ENCODE measurements at places on chromosomes 6 and 20. TPM values are rescaled to one million over a fixed set of nuclear protein-coding genes. Genes with fewer than 3 reads are reported as not detected.

- DNase-seq: no peak
Measured at GRCh38 chr6:138146544-138146943, 15.2 kb upstream of the ARFGEF3 start.

GRCh38 chr6:107639511-107639910 lies 149.6 kb downstream of the SOBP start:
- no peak for DNase-seq

DNA sequence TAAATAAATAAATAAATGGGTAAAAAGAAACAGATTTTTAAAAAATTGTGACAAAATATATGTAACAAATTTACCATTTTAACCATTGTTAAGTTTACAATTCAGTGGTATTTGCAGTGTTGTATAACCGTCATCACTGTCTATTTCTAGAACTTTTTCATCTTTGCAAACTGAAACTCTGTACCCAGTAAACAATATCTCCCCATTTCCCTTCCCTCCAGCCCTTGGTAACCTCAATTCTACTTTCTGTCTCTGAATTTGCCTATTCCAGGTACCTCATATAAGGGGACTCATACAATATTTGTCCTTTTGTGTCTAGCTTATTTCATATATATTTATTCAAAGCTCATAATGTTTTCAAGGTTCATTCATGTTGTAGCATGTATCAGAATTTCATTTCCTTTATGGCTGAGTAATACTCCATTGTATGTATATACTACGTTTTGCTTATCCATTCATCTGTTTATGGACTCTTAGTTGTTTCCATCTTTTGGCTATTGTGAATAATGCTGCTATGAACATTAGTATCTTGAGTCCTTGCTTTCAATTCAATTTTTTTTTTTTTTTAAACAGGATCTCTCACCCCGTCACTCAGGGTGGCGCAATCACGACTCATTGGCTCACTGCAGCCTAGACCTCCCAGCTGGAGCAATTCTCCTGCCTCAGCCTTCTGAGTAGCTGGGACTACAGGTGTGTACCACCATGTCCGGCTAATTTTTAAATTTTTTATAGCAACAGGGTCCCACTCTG lies 8.9 kb downstream of the MANBAL start:
- peak; percentile 72 for DNase-seq

GRCh38 chr6:107642861-107643328 lies 153.0 kb downstream of the SOBP start:
- no peak for DNase-seq

DNA sequence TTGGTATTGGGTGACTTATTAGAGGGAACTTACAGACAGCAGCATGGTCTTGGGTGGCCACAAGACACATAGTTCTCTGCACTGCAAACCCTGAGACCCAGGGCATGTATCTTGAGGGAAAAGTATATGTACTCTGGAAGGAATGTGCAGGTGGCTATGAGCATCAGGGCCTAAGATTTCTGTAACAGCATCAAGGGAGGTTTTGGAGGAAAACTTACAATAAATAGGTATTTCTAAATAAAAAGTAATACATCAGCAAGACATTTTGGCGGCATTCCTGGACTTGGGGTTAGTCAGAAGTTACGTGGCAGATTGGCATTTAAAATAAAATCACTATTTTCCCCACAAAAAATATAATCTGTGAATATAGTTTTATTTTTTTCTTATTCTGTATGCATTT lies 8.0 kb upstream of the STX7 start:
- no peak for DNase-seq

GRCh38 chr6:166589337-166589731 lies 2.9 kb upstream of the RAMACL start:
- DNase-seq: no peak

BPIFB2 gene
- not detected for total RNA-seq

GRCh38 chr20:50367104-50367674 lies 143.0 kb upstream of the PTPN1 start:
- peak; percentile 88 for DNase-seq

DNA sequence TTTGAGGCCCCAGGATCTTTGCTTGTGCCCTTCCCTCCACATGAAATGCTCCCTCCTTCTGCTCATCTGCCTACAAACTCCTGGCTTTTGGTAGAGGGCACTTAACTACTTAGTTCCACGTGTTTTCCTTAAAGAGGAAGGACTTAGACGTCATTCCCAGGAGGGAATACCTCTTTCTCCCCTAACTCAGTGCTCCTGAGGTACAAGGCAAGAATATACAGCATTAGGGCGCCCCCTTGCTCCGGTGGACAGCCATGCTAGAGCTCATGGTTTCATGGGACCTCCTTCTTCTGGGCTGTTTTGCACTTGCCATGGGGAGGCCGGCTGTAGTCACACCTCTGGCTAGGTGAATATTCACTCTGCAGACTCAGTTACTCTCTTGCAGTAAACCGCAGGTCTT lies 93.8 kb upstream of the LY86 start:
- peak; percentile 3 for DNase-seq

DNA sequence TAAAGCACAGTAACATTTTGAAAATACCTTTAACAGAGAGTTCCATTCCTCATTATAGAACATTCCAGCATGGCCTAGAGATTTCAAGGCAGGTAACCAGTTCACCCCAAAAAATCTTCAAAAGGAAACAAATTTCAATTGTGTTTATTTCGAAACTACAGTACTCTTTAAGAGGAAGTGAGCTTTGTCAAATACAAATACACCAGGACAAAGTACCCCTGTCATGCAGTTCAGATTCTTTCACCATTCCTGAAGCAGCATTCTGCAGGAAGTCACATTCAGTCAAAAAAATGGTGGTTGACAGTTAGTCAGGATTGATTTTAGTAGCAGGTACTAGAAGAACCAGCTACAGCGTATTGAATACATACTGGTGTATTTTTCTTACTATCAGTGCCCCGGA lies 89.6 kb upstream of the RIN2 start:
- DNase-seq: no peak

PTPRT gene
- not detected for total RNA-seq

TUBB2B gene
- total RNA-seq: 5.2 TPM

- peak; percentile 7 for DNase-seq
Measured at GRCh38 chr20:56634735-56635385, 5.8 kb downstream of the TFAP2C start.

DNA sequence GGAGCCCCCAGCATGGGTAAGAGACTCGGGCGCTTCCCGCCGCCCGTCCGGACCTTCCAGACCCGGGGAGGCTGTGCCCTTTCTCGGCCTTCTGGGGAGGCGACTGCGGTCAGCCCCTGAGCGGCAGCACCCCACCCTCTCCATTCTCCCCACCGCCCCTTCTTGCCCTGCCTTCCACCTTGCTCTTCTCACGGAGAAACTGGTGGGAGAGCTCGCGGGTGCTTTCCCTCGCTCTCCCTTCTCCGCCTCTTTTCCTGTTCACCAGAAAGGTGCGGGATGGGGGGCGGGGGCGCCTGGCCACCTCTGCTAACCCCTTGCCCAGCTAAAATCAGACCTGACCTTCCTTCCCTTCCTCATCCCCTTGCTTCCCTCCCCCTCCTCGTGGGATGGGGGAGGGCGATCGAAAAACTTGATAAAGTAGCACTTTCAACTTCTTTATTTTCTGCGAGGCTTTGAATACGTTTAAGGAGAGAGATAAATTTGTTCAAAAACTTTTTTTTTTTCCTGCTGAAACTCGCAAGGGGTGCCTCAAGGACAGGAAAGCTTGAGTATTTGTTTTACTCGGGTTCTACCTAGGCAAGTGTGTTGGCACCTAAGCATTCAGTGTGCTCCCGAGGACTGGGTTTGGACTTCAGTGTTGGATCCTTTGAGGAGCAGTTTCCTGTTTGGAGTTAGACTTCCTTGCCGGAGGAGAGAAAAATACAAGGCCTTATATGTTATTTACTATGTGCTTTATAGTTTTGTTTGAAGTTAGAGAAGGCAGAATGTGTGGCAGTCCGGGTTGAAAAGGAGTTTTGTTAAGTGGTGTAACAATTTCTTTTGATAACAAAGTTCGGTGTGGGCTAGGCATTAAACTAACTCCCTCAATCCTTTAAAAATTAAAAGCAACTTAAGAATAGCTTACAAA lies 897 bp downstream of the CD2AP start:
- peak; percentile 49 for DNase-seq

DNA sequence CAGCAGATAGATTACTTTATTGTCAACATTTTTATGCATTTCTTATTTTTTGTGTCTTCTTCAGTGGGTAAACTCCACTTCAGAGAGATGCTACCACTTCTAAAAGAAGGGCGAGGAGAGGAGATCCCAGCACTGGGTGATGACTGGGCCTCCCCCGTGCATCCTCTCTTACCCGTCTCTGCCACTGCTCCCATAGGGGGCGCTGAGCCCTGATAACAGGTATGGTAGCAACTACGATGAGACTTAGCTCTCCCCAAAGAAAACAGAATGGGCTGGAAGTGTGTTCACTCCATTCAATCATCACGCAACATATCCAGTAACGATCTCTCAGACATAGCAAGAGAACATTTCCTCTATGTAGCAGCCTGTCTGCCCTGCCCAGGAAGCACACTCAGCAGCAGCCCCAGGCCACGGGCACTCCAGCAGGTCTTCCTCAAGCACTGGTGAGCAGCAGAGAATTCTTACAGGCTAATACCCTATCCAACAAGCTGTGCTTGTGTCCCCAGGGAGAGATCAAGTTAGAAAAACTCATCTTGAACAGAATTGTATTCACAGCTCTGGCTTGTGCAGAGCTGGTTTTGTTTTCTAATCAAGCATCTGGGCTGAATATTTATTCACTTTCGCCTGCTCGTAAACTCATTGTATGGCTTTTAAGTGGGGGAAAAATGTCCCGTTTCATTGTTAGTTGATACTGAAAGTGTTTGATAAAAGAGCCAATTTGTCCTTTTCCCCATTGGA lies 533.1 kb upstream of the CDH4 start:
- DNase-seq: no peak

- DNase-seq: no peak
Measured at GRCh38 chr20:62949962-62950361, 2.5 kb upstream of the SLC17A9 start.

GRCh38 chr6:108966251-108966650 lies 118.0 kb downstream of the ARMC2 start:
- no peak for DNase-seq

DNA sequence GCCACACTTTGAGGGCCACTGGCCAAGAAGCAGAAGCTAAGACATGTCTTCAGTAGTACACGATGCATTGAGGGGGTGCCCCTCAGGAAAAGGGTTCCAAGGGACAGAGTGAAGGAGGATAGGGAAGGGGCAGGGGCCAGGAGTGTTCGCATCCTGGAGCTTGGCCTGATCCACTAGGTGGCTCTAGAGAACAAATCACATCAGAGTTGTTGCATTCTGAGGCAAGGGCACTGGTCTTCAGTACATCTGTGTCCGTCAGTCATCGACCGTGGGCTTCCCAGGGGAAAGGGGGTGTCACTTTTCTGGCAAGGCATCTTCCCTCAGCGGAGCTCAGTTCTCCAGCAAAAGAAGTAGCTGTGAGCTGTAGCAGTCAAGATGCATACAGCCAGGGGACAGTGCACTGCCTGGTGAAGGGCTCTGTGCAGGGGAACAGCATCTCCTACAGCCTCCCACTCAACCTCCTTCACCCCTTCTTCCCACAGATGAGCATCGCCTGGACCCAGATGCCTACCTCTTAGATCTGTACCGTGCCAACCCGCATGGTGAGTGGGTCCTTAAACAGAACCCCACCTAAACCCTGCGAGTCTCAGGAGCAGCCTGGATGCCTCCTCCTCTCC lies 47.8 kb downstream of the ARHGAP40 start:
- peak; percentile 18 for DNase-seq

SAPCD1 gene
- total RNA-seq: 1.3 TPM

DNA sequence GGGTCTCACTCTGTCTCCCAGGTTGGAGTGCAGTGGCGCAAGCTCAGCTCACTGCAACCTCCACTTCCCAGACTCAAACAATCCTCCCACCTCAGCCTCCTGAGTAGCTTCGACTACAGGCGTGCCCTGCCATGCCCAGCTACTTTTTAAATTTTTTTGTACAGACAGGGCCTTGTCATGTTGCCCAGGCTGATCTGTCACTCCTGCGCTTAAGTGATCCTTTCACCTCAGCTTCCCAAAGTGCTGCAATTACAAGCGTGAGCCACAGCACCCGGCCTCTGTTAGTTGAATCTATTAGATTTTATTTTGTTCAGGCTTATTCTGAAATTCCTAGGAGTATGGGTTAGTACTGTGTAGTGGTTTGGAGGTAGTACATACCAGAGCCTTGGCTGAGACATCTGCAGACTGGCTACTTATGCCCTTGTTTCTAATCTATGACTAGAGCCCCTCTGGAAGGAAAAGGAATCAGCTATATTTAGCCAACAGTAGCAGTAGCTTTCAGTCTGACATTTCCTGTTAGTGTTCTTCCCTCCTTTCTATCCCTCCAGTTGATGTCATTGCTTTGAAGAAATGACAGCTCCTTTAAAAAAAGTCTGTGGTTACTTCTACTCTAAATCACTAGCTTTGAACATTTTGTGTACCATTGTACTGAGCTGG lies 74.4 kb downstream of the ITCH start:
- DNase-seq: peak; percentile 27

Measured in fibroblast of villous mesenchyme (primary cell).